ENCODE measurements at places on chromosomes 1 and 21.
A peak's percentile ranks its signal among the peaks of the same experiment; 100 is the strongest.

GRCh38 chr1:51301844-51302162 lies 28.6 kb downstream of the TTC39A start:
- DNase-seq: no peak

DNA sequence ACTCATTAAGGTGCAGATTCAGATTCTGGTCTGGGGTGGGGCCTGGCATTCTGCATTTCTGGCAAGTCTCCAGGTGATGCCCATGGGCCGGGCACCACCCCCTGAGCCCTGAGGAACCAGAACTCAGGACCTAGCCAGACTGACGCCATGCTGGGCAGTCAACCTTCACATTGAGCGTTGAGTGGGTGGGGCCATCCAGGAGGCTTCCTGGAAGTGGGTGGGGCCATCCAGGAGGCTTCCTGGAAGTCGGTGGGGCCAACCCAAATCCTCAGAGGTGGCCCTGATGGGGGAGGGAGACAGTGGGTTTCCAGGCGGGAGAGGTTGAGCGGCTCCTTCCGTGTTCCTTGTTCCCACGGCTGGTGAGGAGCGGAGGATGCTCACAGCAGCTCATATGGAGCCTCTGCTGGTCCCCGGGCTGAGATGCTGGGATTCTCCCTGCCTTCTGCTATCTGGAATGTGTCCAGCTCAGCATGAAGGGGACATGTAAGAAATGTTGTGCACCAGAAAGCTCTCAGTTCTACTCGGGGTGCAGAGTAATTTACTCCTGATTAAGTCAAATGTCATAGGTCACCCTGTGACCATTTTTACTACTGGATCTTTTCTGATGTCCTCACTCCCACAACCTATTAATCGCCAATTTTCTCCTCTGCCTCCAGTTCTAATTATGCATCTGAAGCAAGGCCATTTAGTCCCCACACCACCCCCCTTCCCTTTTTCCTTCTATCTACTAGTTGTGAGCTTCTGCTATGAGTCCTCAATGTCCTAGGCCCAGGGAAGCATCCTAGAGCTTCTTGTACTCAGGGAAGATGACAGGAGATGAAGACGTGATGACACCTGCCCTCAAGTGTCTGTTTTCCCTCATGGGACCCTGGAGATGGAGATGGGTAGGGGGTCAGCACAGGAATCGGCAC lies 435.4 kb downstream of the PTPRU start:
- no peak for DNase-seq

- DNase-seq: peak; percentile 76
Measured at GRCh38 chr1:109395602-109396512, 1.9 kb downstream of the SORT1 start.

- no peak for DNase-seq
Measured at GRCh38 chr1:76543495-76543894, 323.8 kb upstream of the ST6GALNAC5 start.

DNA sequence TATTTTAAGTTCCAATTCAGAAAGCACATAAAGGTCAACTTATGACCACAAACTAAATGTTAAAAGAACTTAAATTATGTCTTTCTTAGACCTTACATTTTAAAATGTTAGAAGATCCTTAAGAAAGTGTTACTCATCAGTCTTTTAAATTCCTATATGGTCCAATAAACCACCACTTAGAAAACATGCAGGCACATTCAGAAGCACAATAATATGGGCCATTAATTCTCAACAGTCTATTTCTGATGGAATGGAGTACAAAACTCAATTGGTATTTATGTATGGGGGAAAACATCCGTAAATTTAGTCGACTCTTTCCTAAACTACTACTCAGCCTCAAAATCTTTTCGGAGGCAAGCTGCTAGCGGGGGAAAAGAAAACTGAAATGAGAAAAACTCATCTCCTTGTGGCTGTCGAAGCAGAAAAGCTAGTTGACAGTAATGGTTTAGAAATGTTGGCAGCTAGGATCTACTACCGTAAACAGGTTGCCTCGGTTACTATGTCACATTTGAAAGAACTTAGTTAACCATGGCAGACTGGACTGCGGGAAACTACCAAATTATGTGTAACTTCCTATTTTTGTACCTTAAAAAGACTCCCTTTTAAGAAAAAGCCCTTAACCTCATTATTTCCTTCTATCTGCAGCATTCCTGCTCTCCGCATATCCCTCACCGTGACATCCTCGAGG lies 1.0 kb downstream of the TRMT1L start:
- peak; percentile 39 for DNase-seq

DNA sequence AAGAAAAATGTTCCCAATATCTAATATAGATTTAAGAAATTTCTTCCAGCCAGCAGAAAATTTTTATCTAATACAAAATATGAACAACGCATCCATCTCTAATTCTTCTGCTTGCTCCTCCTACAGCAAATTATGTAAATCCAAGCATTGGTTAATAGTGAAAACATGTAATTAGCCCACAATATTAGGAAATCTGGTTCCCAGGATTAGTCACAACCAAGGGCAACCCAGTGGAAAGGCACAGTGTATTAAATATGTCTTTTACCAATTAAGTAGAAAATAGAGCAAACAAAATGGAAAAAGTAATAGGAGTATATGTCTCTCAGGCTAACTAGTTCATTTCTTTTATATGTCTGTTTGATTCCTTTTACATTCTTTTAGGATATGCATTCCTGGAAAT lies 59.4 kb upstream of the IFI44L start:
- no peak for DNase-seq

DNA sequence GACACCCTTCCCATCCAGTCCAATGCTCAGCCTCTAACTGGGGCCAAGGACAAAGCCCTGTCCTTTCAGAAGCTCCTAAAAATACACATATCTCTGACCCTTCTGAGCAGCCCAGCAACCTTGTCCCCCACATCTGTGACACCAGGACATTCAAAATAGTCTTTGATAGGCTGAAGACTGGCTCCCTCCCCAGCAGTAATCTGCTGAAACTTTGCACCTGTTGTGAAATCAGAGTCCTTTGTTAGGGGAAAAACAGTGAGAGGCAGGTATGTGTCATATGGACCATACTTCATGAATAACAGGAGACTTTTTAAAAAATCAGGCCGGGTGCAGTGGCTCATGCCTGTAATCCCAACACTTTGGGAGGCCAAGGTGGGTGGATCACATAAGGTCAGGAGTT lies 82.4 kb upstream of the VAMP3 start:
- DNase-seq: no peak

GRCh38 chr1:81877940-81878339 lies 77.2 kb downstream of the ADGRL2 start:
- DNase-seq: no peak

DNA sequence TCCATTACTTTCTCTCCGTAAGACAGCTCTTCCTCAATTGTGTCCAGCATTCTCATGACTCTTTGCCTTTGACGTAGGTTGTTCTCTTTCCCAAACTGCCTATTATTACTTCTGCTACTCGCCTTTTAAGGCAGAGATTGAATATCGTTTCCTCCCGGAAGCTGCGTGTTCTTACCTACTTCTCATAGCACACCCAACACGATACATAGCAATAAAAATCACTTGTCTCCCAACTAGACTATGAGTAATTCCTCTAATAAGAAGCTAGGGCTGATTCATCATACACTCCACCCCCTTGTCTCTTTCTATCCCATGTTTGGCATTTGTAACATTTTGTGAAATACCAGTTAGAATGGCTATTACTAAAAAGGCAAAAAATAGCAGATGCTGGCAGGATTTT lies 55.8 kb upstream of the SGIP1 start:
- DNase-seq: peak; percentile 91

GRCh38 chr1:116972674-116973030 lies 28.9 kb upstream of the CD101 start:
- no peak for DNase-seq

DNA sequence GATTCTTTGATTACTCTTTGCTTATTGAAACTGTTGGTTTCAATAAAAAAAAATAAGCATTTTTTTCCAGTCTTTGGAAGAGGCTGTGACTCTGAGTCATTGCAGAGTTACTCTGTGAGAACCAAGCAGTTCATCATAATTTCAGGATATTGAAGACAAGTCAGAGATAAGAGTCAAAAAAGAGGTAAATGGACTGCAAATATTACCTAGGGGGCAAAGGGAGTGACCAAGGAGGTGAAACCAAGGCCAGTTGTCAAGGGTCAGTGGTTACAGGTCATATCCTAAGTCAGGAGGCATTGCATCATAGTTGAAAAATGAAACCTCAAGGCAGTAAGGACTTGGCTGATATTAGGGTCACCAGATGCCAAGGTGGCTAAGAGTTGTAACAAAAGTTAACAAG lies 597.1 kb upstream of the USP24 start:
- peak; percentile 43 for DNase-seq

GRCh38 chr21:16363100-16363499 lies 633.3 kb downstream of the USP25 start:
- DNase-seq: no peak

DNA sequence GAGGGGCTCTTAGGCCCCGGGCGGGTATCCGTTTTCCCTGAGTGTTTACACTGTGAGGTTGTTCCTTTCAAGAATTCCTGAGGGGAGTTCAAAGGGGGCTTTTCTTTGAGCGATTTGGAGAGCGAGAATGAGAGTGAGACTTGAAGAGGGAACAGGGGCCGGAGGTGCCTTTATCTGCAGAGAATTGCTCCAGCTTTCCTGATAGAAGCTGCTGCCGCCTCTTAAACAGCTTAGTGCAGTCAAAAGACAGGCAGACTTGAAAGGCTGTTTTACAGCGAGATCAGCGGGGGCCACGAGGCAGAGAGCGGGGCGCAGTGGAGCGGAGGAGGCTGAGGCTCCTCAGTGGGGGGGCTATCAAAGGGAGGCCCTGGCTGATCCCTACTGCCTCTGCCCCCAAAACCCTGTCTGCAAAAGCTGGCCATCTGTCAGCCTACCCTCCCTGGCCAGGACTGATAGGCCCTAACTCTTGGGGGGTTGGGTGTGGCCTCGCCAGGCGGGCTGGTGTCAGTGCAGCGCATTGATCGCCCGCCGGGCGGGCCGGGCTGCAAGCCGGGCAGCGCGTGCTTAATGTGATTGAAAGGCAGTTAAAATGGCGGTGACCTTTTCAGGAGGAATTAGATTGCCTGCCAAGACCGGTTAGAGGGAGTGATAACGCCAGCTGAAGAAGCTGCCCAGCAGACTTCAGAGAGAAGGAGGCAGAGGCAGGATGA lies 36.4 kb downstream of the TMEM53 start:
- DNase-seq: no peak

- no peak for DNase-seq
Measured at GRCh38 chr1:181778640-181779260, 282.8 kb downstream of the ZNF648 start.

GRCh38 chr1:192615055-192615454 lies 20.9 kb upstream of the RGS13 start:
- no peak for DNase-seq

DNA sequence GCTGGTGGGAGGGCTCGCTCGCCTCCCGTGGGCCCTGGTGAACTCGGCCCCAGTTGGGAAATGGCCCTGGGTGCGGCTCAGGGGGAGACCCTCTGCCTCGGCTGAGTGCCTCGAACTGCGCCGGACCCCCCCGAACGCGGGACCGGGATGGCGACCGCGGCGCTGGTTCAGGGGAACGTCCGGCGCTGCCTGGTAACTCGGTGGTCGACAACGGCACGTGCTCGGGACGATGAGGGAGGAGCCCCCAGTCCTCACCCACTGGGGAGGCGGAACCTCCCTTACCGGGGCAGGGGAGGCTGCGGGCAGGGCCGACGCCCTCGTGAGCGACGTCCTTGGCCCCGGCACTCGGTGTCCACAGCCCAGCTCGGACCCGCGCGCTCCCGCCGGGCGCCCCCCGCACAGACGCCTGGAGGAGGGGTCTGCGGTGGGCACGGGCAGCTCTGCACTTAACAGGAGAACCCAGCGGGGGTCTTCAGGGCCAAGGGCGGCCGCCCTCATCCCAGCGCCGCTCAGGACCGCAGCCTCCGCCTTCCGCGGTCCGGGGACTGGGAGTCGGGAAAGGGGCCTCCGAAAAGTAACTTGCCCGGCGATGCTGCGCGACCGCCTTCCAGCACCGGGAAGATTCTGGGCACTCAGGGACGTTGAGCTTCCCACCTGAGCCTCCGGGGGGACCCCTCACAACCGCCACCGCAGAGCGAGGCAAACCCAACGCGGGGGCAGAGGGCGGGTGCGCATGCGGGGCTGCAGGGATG lies 1.7 kb downstream of the HES4 start:
- DNase-seq: no peak

DNA sequence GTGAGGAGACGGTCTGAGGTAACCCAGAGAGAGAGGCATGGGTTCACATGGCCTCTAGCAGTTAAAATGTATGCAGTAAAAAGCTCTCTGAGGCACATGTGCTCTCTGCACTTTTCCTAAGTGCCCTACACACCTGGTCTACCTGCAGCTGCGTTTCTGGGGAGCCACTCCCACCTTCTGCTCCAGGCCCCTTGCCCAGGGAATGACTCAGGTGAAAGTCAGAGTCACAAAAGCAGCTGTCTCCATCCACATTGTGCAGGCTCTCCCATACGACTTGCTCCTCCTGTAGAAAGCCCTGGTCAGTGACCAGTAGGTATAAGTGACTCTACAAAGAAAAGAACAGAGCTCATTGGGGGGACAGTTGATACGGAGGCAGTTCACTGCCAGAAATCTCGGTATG lies 8.8 kb downstream of the MINDY1 start:
- DNase-seq: no peak

DNA sequence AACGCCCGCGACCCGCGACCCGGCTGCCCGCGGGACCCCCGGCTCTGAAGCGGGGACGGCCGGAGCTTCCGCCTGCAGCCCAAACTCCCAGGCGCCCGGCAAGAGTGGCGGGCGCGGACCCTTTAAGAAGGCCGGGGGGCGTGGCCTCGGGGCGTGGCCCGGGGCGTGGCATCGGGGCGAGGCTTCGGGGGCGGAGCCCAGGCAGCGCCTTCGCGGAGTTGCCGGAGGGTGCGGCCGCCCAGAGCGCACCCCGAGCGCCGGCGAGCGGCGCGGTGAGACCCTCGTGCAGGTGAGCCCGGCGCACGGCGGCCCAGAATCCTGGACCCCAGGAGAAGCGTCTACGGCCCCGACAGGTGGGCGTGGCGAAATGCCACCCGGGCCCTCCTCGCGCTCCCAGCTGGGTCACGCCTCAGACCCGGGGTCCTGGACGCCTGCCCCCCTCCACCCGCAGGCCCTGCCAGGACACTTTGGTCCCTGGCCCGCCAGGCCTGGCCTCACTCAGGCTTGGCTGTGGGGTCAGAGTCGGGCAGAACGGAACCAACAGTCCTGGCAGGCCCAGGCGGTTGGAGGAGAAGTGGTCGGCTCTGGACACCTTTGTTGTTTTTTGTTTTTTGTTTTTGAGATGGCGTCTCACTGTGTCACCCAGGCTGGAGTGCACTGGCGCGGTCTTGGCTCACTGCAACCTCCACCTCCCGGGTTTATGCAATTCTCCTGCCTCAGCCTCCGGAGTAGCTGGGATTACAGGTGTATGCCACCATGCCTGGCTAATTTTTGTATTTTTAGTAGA lies 14.4 kb downstream of the RNF223 start:
- DNase-seq: peak; percentile 75

Data from fibroblast of skin of right biceps (primary cell).